ENCODE measurements at places on chromosomes 6 and 20. TPM values are rescaled to one million over a fixed set of nuclear protein-coding genes. Genes with fewer than 3 reads are reported as not detected.

GRCh38 chr20:54545676-54546358 lies 70.4 kb downstream of the DOK5 start:
- H3K4me1 ChIP-seq: no peaks in the 10 kb centered on the region
- H3K36me3 ChIP-seq: no peaks in the 10 kb centered on the region
- peak; percentile 36 for DNase-seq

The NANP gene
- total RNA-seq: 7.2 TPM

The ANKEF1 gene
- 0.56 TPM for total RNA-seq

- H3K4me1 ChIP-seq: peaks cover 8% of the 10 kb centered on the region
- no peak overlapping the region for H3K27ac ChIP-seq
- H3K27me3 ChIP-seq: no peaks in the 10 kb centered on the region
- H3K36me3 ChIP-seq: no peaks in the 10 kb centered on the region
- DNase-seq: no peak
- no peak overlapping the region for H3K4me3 ChIP-seq
Measured at GRCh38 chr6:5580736-5581581, 319.6 kb downstream of the FARS2 start.

- no peak for DNase-seq
- H3K27ac ChIP-seq: no peak overlapping the region
- H3K4me1 ChIP-seq: no peaks in the 10 kb centered on the region
Measured at GRCh38 chr6:34929241-34929978, 40.4 kb downstream of the ANKS1A start.

- DNase-seq: peak; percentile 36
- peaks cover 3% of the 10 kb centered on the region for H3K4me1 ChIP-seq
- H3K27me3 ChIP-seq: no peaks in the 10 kb centered on the region
- H3K4me3 ChIP-seq: peak overlapping the region; percentile 63
- 0 out of 2 replicates have a peak overlapping the region, but pooled peaks have one; percentile 10 for H3K27ac ChIP-seq
- peaks cover 3% of the 10 kb centered on the region for H3K36me3 ChIP-seq
Measured at GRCh38 chr20:46690219-46691106, 1.2 kb upstream of the TP53RK start.

DNA sequence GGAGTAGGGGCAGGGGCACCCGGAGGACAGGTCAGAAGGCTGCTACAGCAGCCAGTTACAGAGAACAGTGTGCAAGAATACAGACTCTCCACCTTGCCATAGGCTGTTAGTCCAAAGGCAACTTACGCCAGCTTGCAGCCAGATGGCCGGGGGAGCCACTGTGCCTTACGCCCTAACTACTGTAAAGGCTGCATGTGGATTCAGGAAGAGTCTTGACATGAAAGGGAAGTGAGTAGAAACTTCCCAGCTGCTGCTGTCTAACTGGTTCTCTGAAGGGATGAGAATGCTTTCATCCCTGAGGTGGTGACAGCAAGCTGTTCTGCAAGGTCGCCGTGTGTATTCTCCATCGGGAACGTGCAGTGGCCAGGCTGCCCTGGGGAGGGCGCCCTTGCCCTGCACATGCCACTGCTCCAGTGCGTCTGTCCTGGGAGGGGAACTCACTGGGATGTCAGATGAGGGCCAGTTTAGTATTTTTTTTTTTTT lies 46.1 kb downstream of the LYRM4 start:
- peak; percentile 78 for DNase-seq
- no peak overlapping the region for H3K27ac ChIP-seq
- H3K36me3 ChIP-seq: 0 out of 2 replicates have a peak, but pooled peaks cover 2% of the 10 kb centered on the region
- no peaks in the 10 kb centered on the region for H3K27me3 ChIP-seq
- no peak overlapping the region for H3K4me3 ChIP-seq
- H3K4me1 ChIP-seq: peaks cover 8% of the 10 kb centered on the region

The SYNDIG1 gene
- not detected for total RNA-seq

The SLC32A1 gene
- total RNA-seq: not detected

DNA sequence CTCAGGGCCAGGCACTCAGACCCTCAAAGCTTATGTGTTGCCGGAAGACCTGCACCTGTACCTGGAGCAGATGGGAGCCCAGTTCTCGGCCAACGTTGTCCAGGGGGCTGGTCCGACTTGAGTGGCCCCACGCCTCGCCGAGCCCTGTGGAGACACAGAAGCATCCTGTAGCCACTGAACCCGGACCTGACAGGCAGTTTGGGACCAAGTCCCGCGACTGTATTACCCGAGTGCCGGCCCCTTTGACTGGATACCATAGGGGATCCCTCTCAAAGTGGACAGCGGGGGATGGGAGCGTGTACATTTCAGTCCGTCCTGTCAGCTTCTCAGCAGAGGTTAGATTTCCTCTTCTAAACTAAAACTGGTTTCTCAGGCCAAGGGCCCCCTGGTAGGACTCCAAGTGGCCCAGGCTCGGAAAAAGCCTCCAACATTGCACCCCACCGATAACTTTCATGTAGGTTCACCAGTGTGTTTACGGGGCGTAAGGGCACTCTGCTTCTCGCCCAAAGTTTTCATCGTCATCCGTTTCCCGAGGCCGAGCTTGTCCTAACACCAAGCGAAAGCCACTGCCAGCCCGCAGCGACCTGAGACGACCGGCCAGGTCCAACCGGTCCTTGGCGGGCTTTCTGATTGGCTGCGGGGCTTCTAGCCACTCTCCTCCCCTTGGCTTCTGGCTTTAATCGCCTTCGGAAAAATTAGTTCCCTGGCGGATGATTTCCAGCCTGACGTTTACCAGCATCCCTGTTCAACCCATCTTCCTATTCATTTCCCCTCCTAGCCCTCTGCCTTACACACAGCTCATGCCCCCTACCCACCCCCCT lies 10.8 kb downstream of the SIM1 start:
- no peaks in the 10 kb centered on the region for H3K36me3 ChIP-seq
- no peak for DNase-seq
- peaks cover 99% of the 10 kb centered on the region for H3K27me3 ChIP-seq
- no peak overlapping the region for H3K4me3 ChIP-seq

DNA sequence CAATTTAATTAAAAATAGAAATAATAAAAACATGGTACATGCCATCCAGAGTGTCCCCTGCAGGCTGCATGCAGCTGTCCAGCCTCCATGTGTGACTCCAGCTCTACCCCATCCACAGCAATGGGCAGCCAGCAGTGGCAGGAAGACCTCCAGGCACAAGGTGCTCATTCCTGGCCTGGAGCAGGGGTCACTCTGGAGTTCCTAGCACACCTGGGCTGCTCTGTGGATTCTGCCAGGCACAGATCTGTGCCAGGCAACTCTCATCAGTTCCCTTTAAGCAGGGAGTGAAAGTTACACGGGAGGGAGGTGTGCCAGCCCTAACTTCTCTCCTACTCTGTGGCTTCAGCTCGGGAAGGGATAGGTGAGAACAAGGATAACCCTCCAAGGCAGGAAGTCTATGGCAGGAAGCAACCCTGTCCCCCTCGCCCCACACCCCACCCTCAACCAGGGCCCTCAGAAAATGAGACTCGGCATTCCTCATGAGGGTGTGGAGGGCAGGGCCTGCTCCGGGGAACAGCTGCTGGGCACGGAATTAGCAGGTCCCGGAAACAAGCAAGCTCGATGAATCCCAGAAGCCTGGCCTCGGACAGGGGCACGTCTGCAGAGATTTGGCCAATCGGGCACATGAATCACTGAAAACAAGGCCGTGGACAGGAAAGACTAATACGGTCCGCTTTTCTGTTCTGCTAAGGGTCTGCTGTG lies 10.0 kb downstream of the JPH2 start:
- H3K27me3 ChIP-seq: no peaks in the 10 kb centered on the region
- H3K4me3 ChIP-seq: no peak overlapping the region
- DNase-seq: no peak
- H3K4me1 ChIP-seq: peaks cover 9% of the 10 kb centered on the region
- H3K27ac ChIP-seq: no peak overlapping the region

DNA sequence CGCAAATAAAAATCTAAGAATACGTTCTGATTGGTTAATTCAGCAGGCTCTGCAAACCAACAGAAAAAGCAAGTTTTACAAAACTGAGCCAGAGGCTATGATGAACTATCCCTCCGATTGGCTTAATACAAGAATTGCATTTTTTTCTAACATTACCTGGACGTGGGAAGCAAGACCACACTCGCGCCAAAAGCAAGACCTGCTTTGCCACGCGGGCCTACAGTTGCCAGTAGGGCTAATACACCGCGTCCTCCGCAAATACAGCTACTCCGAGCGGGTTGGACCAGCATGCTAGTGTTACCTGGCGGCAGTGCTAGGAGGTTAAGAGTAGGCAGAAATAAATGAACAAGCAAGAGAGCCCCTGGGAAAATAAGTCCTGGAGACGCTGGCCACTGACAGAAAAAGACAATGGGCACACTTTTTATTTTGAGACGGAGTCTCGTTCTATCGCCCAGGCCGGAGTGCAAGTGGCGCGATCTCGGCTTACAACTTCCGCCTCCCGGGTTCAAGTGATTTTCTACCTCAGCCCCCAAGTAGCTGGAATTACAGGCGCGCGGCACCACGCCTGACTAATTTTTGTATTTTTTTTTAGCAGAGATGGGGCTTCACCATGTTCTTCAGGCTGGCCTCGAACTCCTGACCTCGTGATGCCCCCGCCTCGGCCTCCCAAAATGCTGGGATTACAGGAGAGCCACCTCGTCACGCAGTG lies 131.9 kb upstream of the BTN3A2 start:
- H3K27ac ChIP-seq: peak overlapping the region; percentile 43
- H3K4me1 ChIP-seq: 0 out of 2 replicates have a peak, but pooled peaks cover 2% of the 10 kb centered on the region
- DNase-seq: peak; percentile 79
- H3K4me3 ChIP-seq: peak overlapping the region; percentile 53

The SIRPA gene
- total RNA-seq: 9.7 TPM

GRCh38 chr6:145621776-145622175 lies 113.5 kb downstream of the EPM2A start:
- H3K4me1 ChIP-seq: no peaks in the 10 kb centered on the region
- DNase-seq: no peak

- no peaks in the 10 kb centered on the region for H3K36me3 ChIP-seq
- H3K27ac ChIP-seq: no peak overlapping the region
- no peaks in the 10 kb centered on the region for H3K4me1 ChIP-seq
Measured at GRCh38 chr6:47519279-47519678, 41.7 kb downstream of the CD2AP start.

- no peak for DNase-seq
- H3K4me3 ChIP-seq: no peak overlapping the region
- H3K4me1 ChIP-seq: no peaks in the 10 kb centered on the region
- no peak overlapping the region for H3K27ac ChIP-seq
- no peaks in the 10 kb centered on the region for H3K27me3 ChIP-seq
Measured at GRCh38 chr6:72916298-72916697, 294.4 kb downstream of the KCNQ5 start.

The NR2E1 gene
- total RNA-seq: not detected

- DNase-seq: no peak
- no peaks in the 10 kb centered on the region for H3K27me3 ChIP-seq
- H3K27ac ChIP-seq: no peak overlapping the region
- H3K4me3 ChIP-seq: no peak overlapping the region
Measured at GRCh38 chr20:33568378-33568777, 78.5 kb downstream of the CBFA2T2 start.

GRCh38 chr20:31595654-31596411 lies 9.3 kb upstream of the ID1 start:
- no peaks in the 10 kb centered on the region for H3K27me3 ChIP-seq
- H3K4me3 ChIP-seq: no peak overlapping the region
- peak; percentile 86 for DNase-seq

The TRIM10 gene
- total RNA-seq: not detected

GRCh38 chr20:39876976-39877635 lies 811.9 kb downstream of the MAFB start:
- no peak for DNase-seq
- H3K27me3 ChIP-seq: 0 out of 2 replicates have a peak, but pooled peaks cover 3% of the 10 kb centered on the region
- H3K4me1 ChIP-seq: no peaks in the 10 kb centered on the region
- no peak overlapping the region for H3K27ac ChIP-seq

Data from IMR-90 (cell line).